Activated CD4-positive, alpha-beta T cell treated with anti-CD3 and anti-CD28 coated beads, Interleukin-2, Interleukin-4, amounts not matched to agents 100 ng/mL and 50 ng/mL, durations not matched to agents 16 hours and 8 hours (primary cell): ENCODE measurements at places on chromosomes 13 and 19.

- DNase-seq = no peak
Measured at GRCh38 chr13:110109910-110110309, 197.0 kb downstream of the COL4A1 start.

- no peak for DNase-seq
Measured at GRCh38 chr19:10206226-10206885, 11.6 kb upstream of the DNMT1 start.

DNA sequence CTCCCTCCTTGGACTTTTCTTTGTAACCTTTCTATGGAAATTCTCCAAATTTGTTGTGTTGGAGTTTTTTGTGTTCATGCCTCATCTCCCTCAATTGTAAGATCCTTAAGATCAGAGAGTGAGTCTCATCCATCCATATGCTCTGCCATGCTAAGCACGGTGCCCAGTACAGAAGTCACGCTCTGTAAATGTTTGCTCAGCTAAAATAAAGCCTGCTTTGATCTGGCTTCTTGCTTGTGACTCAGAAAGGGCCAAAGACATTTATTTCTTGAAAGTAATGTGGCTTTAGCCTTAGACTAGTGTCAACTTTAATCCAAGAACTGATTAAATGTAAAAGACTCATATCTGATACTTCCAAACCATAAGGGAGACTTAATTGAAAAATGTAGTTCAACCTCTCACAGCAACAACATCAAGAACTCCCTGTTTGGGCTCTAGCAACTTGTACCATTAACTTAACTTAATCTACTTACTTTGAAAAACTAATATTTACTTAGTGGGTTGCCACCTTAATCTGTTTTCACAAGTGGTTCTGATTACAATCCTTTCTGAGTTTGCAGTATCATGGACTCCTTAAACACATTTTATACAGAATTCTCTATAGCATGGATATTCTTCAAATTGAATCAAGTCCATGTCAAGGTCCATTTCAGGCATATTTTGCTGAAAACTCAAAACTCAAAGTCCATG lies 100.2 kb downstream of the KL start:
- no peak for DNase-seq

DNA sequence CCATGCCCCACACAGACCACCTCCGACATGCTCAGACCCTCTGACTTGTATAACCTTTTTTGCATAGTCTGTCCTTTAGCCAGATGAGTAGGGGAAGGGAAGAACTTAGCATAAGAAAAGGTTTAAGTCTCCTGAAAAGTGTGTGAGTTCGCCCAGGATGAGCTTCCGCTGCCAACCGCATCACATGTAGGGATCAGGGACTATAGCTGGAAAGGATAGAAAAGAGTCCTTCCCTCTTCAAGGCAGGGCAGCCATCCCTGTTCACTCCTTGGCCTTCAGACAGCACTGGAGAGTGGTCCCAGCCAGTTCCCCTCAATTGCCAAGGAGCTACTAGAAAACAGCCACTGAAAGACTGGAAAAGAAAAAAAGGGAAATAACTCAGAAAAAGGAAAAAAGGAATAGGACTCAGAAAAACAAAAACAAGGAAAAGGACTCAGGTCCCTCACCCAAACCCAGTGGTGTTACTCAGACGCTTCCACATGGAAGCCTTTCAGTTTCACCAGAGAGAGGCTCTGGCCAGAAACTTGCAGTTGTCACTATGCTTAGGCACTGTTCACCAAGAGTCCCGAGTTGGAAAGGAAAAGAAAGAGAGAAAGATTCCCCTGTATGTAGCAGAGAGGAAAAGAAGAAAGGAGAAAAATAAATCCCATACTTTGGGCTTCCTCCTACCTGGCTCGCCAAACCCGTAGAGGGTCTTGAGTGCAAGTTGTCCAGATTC lies 5.6 kb upstream of the TM9SF2 start:
- DNase-seq = no peak

GRCh38 chr19:2033825-2034159 lies 17.3 kb downstream of the MKNK2 start:
- DNase-seq = no peak

GRCh38 chr19:3609779-3610719 lies 3.4 kb upstream of the TBXA2R start:
- DNase-seq = no peak

- DNase-seq = no peak
Measured at GRCh38 chr13:113220141-113220598, 10.8 kb downstream of the CUL4A start.
